ENCODE measurements at places on chromosomes 2 and 18.

GRCh38 chr2:134725876-134726275 lies 7.1 kb upstream of the TMEM163 start:
- no peaks in the 10 kb centered on the region for H3K27me3 ChIP-seq
- DNase-seq = no peak
- no peaks in the 10 kb centered on the region for H3K36me3 ChIP-seq

- no peaks in the 10 kb centered on the region for H3K4me1 ChIP-seq
- no peaks in the 10 kb centered on the region for H3K27me3 ChIP-seq
- no peak overlapping the region for H3K27ac ChIP-seq
- H3K36me3 ChIP-seq = no peaks in the 10 kb centered on the region
- no peak overlapping the region for H3K4me3 ChIP-seq
Observed at GRCh38 chr18:616380-616995, 19.7 kb downstream of the CLUL1 start.

DNA sequence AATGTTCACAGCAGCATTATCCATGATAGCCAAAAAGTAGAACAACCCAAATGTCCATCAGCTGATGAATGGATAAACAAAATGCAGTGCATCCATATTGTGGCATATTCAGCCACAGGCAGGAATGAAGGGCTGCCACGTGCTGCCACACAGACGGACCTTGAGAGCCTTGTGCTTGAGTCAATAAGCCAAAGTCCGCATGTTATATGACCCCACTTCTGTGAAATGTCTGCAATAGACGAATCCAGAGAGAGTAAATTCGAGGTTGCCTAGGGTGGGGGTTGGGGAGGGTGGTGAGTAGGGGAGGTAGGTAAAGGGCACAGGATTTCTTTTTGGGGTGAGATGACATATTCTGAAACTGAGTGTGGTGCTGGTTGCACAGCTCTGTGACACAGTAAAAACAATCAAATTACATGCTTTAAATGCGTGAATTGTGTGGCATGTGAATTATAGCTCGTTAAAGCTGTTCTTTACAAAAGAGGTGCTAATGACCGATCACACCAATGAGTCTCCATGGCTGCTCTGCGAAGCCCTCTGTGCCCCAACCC lies 38.9 kb upstream of the LDLRAD4 start:
- DNase-seq = no peak
- H3K27me3 ChIP-seq = no peaks in the 10 kb centered on the region
- no peak overlapping the region for H3K4me3 ChIP-seq
- no peaks in the 10 kb centered on the region for H3K36me3 ChIP-seq
- no peak overlapping the region for H3K27ac ChIP-seq
- H3K4me1 ChIP-seq = no peaks in the 10 kb centered on the region

DNA sequence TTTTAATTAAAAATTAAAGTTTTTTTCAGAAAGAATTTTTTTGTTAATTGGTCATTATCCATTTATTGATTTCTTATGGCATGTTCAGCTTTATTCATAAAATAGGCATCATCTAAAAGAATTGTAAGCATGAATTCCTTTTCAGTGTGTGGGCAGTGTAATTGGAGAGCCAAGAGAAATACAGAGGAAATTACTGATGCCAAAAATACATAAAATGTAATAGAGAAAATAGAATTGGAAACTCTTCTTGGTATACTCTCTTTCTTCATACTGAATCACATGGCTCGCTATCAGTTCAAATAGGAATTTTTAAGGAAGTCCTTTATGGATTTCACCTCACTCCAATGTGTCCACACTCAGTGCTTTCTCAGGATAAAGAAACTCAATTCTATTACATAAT lies 663.6 kb upstream of the NRXN1 start:
- H3K4me3 ChIP-seq = no peak overlapping the region
- H3K4me1 ChIP-seq = no peaks in the 10 kb centered on the region
- no peak overlapping the region for H3K27ac ChIP-seq
- no peak for DNase-seq
- no peaks in the 10 kb centered on the region for H3K27me3 ChIP-seq

DNA sequence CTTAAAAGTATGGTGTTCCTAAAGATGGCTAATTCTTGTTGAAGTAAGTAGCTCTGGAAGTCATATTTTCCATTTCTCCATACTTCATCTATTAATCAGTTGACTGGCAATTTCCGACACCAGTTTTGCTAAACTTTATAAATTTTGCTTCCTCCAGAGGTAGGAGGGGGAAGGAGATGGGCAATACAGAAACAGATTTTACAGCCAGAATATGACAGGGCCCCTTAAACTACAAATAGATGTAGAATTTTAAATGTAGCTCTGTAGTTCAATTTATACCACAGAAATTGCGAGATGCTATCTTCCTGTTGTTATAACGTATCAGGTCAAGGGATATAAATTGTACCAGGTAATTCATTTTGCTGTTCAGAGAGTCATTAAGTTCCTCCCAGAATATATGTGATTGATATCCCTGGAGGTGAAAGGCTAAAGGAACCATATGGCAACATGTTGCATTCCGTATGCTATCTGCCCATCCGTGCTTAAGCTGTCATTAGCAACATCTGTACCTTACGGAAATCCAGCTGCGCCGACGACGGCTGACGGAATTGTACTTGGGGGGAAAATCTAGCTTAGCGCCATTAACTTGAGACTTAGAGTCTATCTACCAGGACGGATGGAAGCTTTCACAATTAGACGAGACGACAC lies 8.4 kb upstream of the NR4A2 start:
- H3K4me1 ChIP-seq = peaks cover 10% of the 10 kb centered on the region
- peak overlapping the region; percentile 99 for H3K4me3 ChIP-seq
- peak; percentile 34 for DNase-seq
- no peaks in the 10 kb centered on the region for H3K27me3 ChIP-seq

DNA sequence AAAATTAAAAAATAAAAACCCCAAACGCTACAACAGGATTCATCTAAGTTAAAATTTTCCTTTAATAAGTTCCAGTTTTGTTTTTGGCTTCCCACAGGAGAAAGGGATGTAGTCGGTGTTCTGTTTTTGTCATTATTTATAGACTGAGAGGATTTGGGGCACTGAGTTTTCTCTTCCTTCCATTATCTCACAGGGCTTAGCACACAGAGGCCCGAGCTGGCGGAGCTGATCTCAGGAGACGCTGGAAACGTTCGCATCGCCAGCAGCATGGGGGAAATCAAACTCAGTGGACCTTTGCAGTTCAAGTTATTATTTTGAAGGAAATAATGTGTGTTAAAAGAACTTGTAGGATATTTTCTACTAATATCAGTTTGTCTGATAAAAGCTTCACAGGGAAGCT lies 669.7 kb upstream of the SALL3 start:
- no peaks in the 10 kb centered on the region for H3K27me3 ChIP-seq
- H3K4me3 ChIP-seq = no peak overlapping the region
- H3K27ac ChIP-seq = no peak overlapping the region
- no peaks in the 10 kb centered on the region for H3K36me3 ChIP-seq

DNA sequence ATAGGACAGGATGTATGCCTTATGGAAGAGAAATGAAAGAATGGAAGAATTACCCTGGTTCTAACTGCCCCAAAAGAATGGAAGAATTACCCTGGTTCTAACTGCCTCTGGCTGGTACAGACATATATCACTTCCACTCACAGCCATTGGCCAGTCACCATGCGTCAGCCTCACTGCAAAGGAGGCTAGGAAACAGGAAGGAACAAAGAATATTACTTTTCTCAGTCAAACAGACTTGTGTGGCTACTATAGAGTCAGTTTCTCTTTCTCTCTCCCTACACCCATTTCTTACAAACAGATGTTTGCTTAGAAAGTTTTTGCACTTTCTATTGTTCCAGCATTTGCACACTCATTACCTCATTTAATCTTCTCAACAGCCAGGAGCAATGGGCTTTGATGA lies 1111.1 kb upstream of the KLHL29 start:
- no peaks in the 10 kb centered on the region for H3K4me1 ChIP-seq
- no peaks in the 10 kb centered on the region for H3K36me3 ChIP-seq
- H3K27me3 ChIP-seq = no peaks in the 10 kb centered on the region

DNA sequence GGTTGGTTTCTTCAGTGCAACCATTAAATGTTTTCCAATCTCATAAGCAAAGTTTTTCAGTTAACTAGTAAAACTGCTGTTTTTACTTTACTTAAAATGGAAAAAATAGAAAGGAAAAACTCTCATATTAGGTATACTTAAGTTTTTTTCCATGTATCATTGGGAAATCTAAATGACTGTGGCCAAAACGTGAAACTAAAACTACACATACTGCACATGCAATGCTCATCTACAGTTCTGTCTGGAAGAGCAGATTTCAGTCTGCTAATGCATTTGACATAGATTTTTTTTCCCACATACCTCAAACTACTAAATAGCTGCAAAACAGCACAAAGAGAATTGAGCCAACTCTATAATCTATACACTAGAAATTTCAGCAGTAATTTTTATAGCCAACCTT lies 62.6 kb downstream of the COL5A2 start:
- no peaks in the 10 kb centered on the region for H3K4me1 ChIP-seq
- no peak for DNase-seq
- H3K4me3 ChIP-seq = no peak overlapping the region
- no peaks in the 10 kb centered on the region for H3K27me3 ChIP-seq
- no peak overlapping the region for H3K27ac ChIP-seq

DNA sequence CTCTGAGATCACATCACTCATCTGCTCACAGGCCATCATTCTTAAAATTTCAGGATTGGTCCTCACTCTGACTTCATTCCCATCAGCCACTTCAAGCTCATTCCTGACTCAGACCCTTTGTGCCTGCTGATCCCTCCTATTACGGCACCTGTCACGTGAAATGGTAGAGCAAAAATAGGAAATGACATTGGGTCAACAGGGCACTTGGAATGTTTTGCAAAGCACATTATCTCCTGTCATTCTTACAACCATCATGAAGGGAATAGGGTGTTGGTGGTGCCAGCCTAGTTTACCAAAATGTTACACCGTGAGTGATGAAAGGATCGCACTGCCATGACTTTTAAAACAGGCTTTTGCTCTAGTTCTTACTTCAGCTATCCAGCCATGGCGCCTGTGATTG lies 61.1 kb downstream of the EIF5B start:
- no peak for DNase-seq
- H3K4me3 ChIP-seq = no peak overlapping the region
- no peaks in the 10 kb centered on the region for H3K27me3 ChIP-seq
- no peaks in the 10 kb centered on the region for H3K4me1 ChIP-seq

DNA sequence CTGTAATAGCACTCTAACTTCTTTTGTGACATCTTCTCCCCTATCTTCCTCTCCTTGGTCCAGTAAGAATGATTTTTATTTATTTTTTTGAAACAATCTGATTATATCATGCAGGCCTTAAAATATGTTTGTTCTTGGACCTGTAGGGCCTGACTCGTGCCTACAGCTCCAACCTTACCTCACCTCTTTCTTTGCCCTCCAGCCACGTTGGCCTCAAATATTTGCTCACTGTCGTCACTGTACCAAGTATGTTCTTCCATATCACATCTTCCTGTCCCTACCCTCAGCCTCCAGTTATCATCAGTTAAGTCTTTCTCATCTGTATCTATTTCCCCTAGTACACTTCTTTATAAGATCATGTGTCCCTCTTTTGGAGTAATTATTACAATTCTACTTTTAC lies 125.5 kb downstream of the CDH7 start:
- no peaks in the 10 kb centered on the region for H3K4me1 ChIP-seq
- H3K27me3 ChIP-seq = no peaks in the 10 kb centered on the region
- H3K36me3 ChIP-seq = no peaks in the 10 kb centered on the region
- H3K4me3 ChIP-seq = no peak overlapping the region

GRCh38 chr18:60215432-60215831 lies 157.1 kb downstream of the MC4R start:
- no peak overlapping the region for H3K27ac ChIP-seq
- no peaks in the 10 kb centered on the region for H3K27me3 ChIP-seq
- no peak for DNase-seq
- H3K36me3 ChIP-seq = no peaks in the 10 kb centered on the region

GRCh38 chr2:143241403-143242088 lies 112.3 kb downstream of the ARHGAP15 start:
- peaks cover 5% of the 10 kb centered on the region for H3K4me1 ChIP-seq
- H3K27ac ChIP-seq = no peak overlapping the region
- no peak overlapping the region for H3K4me3 ChIP-seq
- peaks cover 4% of the 10 kb centered on the region for H3K36me3 ChIP-seq
- H3K27me3 ChIP-seq = no peaks in the 10 kb centered on the region
- DNase-seq = no peak

- no peak overlapping the region for H3K4me3 ChIP-seq
- DNase-seq = no peak
- H3K4me1 ChIP-seq = no peaks in the 10 kb centered on the region
- no peaks in the 10 kb centered on the region for H3K27me3 ChIP-seq
- no peak overlapping the region for H3K27ac ChIP-seq
Observed at GRCh38 chr2:239792405-239793084, 232.6 kb downstream of the NDUFA10 start.

DNA sequence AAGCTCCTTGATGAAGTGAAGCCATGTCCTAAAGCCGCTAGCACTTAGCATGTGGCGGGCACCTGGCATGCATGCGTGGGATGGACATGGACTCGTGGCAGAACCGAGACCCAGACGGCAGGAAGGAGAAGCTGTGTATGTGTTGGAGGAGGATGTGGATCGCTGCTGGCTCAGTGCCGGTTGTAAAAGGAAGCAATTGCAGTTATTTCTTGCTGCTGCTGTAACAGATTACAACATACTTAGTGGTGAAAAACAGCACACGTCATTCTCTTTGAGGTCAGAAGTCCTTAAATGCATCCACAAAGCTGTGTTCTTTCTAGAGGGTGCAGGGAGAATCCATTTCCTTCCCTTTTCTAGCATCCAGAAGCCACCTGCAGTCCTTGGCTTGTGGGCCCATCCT lies 74.6 kb downstream of the AGAP1 start:
- no peaks in the 10 kb centered on the region for H3K36me3 ChIP-seq
- peaks cover 4% of the 10 kb centered on the region for H3K27me3 ChIP-seq
- no peak for DNase-seq
- H3K4me1 ChIP-seq = no peaks in the 10 kb centered on the region
- H3K4me3 ChIP-seq = no peak overlapping the region

- DNase-seq = no peak
- H3K36me3 ChIP-seq = no peaks in the 10 kb centered on the region
- H3K27me3 ChIP-seq = no peaks in the 10 kb centered on the region
- H3K4me3 ChIP-seq = no peak overlapping the region
- H3K4me1 ChIP-seq = no peaks in the 10 kb centered on the region
- no peak overlapping the region for H3K27ac ChIP-seq
Observed at GRCh38 chr2:150101947-150102346, 385.5 kb downstream of the RND3 start.

GRCh38 chr18:43571078-43571689 lies 293.9 kb upstream of the SYT4 start:
- DNase-seq = no peak
- no peaks in the 10 kb centered on the region for H3K27me3 ChIP-seq
- H3K4me3 ChIP-seq = no peak overlapping the region
- H3K27ac ChIP-seq = no peak overlapping the region

- H3K4me3 ChIP-seq = no peak overlapping the region
- no peak overlapping the region for H3K27ac ChIP-seq
- DNase-seq = no peak
- H3K36me3 ChIP-seq = no peaks in the 10 kb centered on the region
- no peaks in the 10 kb centered on the region for H3K4me1 ChIP-seq
- H3K27me3 ChIP-seq = no peaks in the 10 kb centered on the region
Observed at GRCh38 chr2:6358546-6358945, 507.2 kb downstream of the CMPK2 start.

- DNase-seq = no peak
- no peaks in the 10 kb centered on the region for H3K36me3 ChIP-seq
- no peak overlapping the region for H3K27ac ChIP-seq
- H3K4me3 ChIP-seq = no peak overlapping the region
Observed at GRCh38 chr2:158325031-158325781, 131.3 kb downstream of the CCDC148 start.

- no peak overlapping the region for H3K27ac ChIP-seq
- no peaks in the 10 kb centered on the region for H3K4me1 ChIP-seq
- H3K36me3 ChIP-seq = no peaks in the 10 kb centered on the region
- DNase-seq = no peak
- no peaks in the 10 kb centered on the region for H3K27me3 ChIP-seq
Observed at GRCh38 chr18:3150274-3150673, 69.5 kb downstream of the MYOM1 start.
